ENCODE measurements at places on chromosomes 4 and X.

DNA sequence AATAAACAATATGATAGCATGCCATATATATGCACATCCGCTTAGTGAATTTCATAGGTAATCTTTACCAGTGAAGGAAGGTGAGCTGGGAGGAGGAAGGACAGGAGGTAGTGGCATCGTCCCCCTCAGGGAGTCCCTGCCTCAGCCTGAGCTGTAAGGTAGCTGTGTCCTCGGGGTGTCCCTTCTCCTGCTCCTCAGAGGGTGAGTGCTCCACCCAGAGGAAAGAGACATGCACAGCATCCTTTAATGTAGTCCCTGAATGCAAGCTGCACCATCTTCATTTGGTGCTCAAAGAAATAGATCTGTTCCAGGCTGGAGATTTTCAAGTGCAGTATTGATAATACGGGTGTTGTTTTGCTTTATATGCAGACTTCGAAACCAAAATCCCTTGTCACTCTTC, 330.4 kb upstream of the SFRP2 start:
- DNase-seq, result no peak

- peak; percentile 66 for DNase-seq
Observed at GRCh38 chr4:76546759-76547742, 112.0 kb downstream of the SHROOM3 start.

GRCh38 chr4:167248271-167248670, 14.0 kb upstream of the SPOCK3 start:
- no peak for DNase-seq

DNA sequence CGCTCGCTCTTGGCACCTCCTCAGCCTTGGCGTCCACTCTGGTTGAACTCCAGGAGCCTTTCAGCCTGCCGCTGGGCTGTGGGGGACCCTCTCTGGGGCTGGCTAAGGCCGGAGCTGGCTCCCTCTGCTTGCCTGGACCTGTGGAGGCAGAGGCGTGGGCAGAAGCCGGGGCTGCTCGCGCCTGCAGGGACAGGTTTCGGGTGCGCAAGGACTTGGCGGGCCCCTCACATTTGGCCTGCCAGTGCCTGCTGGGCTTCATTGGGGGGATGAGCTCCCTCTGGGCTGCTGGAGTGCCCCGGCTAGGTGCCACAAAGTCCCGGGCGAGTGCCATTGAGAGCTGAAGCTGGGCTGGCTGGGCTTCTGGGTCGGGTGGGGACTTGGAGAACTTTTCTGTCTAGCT, 371.7 kb downstream of the FAM133A start:
- DNase-seq, result no peak

DNA sequence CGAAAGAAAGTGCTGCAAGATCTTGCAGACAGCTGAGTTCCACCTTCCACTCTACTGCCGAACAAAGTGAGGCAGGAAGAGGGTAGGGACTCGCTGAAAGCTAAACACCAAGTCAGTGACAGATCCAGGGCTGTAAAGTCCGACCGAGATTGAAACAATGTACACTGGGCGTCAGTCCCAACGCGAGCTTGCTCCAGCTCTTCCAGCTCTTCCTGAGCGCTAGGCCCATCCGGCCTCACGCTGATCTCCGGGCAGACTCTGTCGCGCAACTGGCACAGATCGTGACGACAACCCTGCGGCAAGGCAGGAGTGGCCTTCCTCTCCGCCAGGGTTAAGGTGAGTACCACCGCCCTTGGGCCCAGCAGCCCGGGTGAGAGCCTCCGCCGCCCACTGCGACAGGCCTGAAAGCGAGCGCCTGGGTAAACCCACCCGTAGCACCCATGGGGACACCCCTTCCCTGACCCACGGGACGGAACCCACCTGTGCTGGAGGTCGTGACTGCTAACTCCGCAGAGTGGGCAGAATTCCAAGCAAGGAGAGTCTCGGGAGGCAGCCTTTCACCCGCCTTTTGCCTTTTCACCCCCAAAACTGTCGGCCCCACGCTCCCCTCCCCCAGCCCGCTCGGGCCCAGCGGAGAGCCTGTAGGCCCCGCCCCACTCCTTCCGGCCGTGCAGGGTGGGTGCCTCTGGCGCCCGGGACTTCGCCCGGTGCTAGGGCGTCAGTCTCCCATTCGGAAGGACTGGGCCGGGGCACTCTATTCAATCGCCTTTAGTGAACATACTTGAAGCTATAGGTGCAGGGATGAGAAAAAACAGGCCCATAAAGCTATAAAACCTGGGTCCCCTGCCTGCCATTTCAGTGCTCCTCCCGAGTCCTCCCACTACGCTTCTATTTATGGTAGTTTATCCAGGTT, at the start of gene TMLHE:
Gene TMLHE (minus strand): TSS at position 641 of the 913 bp plus-strand sequence. CDS start 67,676 bp downstream, outside the sequence.
- peak; percentile 6 for DNase-seq

DNA sequence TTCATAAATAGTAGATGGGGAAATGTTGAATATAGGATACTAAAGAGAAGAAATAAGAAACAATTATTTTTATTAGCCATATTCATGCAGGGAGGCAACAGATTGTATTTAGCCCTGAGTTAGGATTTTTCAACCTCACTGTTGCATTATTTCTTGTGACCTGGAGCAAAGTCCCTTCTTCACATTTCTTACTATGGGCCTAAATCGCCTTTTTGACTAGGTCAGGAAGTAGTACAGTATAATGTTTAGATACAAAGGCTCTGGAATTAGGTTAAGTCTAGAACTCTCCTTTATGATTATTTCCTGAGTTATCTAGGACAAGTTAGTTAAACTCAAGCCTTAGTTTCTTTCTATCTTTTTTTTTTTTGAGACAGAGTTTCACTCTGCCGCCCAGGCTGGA, 88.0 kb downstream of the FRYL start:
- DNase-seq, result no peak

DNA sequence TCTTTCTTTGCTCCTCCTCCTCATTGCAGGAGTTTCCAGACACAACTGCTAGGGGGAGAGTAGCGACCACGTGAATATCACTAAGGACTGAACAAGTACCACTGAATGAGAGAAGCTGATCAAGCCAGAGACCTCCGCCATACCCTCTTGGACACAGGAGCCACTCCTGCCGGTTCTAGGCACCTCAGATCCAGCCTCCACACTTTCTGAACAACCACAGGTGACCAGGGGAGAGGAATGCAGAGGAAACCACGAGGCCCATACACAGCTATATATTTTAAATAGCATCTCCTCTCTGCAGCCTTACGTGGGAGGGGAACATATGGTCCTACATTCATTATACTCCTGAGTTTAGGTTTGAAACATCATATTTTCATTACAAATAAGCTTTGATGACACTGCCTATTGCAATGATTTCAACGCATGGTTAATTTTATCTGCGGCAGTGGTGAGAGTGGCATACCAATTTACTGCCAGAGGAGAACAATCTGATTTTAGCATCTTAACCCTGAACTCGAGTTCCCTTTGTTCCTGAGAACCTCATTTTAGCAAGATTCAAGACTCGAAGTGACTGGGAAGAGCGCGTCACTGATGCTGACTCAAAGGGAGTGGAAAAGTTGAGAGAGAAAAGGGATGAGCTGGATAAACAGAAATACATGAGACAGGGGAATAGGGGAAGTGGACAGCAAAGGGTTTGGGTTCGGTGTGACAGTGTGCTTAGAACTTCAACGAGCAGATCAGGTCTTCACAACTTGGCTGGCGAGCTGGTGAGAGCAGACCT, 231.7 kb upstream of the PPARGC1A start:
- DNase-seq, result no peak

GRCh38 chr4:145731028-145731427, 51.1 kb downstream of the C4orf51 start:
- DNase-seq, result no peak

DNA sequence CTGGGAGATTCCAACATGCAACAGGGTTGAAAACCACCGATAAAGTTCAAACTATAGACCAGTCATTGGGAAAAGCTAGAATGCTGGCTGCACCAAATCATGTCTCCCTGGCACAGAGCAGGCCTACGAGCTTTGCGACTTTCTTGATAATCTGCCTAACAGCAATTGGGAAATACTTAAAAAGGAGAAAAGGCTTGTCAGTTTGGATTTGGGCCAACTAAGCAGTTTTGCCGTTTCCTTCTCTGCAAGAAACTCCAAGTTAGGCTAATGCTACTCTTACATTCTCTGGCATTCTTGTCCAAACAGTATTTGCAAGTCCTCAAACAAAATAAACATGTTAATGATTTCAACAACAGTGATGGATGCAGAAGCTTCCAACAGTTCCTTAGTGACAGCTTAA, 87.9 kb downstream of the PDK3 start:
- DNase-seq, result no peak

- no peak for DNase-seq
Observed at GRCh38 chrX:72545990-72546389, 26.7 kb downstream of the HDAC8 start.

GRCh38 chr4:66055999-66056398, 385.7 kb upstream of the EPHA5 start:
- no peak for DNase-seq

DNA sequence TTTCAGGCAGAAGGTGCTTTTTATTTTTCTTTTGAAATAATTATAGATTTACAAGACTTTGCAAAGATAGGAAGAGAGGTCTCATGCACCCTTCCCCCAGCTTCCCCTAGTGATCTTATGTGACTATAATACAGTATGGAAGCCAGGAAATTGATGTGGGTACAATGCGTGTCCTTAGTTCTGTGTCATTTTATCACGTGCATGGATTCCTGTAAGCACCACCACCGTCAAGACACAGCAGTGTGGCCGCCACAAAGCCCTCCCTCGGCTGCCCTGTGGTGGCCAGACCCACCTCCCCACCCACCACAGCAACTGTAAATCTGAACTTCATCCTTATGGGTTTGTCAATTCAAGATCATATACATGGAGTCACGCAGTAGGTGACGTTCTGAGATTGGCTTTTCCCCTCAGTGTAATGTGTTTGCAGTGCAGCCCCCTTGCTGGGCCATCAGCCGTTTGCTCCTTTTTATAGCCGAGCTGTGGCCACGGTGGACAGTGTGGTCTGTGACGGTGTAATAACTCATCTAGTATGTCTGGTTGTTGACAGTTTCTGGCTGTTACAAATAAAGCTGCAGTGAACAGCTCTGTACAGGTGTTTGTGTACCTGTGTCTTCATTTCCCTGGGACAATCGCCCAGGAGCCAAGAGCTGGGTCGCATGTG, 10.9 kb upstream of the HTRA3 start:
- DNase-seq, result no peak

GRCh38 chr4:120801137-120801758, 121.3 kb downstream of the PRDM5 start:
- peak; percentile 32 for DNase-seq

DNA sequence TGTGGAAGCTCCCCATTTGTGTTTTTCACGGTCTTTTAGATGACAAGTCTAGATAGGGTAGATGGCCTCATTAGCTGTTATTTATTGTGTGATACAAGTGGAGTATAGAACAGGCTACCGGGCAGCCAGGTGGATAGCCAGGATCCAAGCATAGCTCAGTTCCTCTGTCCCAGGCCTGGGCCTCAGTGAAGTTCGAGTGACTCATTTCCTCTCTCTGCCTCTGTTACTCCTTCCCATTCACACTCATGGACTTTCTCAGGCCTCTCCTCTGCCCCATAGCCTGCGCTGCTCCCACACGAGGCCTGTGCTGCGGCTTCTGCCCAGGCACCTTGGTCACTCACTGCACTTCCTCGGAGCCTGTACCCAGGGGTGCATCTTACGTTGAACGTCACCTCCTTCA, 54.5 kb downstream of the TENM3 start:
- no peak for DNase-seq

DNA sequence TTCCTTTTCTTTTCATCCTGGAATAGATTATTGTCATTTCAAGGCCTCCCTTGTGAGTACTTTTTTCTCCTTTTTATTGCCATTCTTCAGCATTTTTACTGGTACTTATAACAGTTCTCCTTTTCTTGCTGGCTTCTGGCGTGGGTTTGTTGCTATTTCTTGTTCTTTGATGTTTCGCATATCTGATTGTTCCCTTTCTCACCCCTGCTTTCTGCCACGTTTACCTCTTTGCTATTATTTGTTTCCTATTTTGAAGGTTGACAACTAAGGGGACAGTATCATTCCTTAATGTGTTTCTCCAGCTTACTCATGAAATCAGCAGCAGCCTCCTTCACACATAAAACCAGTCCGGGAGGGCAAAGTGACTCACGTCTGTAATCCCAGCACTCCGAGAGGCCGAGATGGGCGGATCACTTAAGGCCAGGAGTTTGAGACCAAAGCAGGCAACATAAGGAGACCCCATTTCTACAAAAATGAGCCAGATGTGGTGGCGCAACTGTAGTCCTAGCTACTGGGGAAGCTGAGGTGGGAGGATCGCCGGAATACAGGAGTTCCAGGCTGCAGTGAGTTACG, 72.6 kb downstream of the DMD start:
- DNase-seq, result no peak

DNA sequence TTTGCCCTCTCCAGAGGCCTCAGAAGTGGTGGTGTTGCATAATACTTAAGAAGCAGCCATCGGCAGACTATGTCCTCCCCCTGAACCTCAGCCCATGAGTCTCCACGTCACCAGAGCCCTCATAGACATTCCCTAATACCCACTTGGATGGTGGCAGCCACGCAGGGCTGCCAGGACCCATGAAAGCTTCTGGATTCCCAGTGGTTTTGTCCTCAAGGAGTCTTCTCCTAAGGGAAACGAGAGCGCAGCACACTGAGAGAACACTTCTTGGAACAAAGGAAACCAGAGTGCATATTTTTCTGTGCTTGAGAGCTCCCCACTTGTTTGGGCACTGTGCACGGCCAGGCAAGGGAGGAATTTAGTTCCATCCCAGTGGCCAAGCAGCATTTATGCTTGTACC, 204.1 kb upstream of the DMD start:
- no peak for DNase-seq

DNA sequence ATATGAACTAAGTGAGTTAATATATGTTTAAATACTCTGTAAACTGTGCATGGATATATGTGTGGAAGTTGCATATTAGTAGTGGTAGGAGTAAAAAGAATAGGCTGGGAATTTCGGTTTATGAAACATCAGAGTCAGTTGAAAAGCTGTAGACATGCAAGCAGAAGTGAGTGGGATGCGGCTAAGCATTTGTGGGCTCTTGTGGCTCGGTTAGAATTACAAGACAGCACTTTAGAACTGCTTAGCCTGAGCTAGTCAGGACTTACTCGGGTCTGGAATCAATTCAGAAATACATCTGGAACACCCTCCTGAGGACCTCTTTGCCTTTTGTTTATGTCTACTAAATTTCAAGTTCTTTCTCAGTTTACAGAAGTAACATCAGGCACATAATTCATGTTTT, 93.6 kb downstream of the AFF2 start:
- no peak for DNase-seq

- DNase-seq, result no peak
Observed at GRCh38 chr4:112702892-112703291, 65.9 kb downstream of the LARP7 start.

- no peak for DNase-seq
Observed at GRCh38 chr4:110950731-110951130, 327.9 kb upstream of the PITX2 start.

All from foreskin keratinocyte (primary cell).